ENCODE measurements at places on chromosomes 13 and 19.

GRCh38 chr19:23281663-23282276 is 31.6 kb upstream of the ZNF724 start:
- DNase-seq: no peak

- no peak for DNase-seq
These were observed 1.9 kb downstream of the MRPS12 start for GRCh38 chr19:38932425-38933179.

DNA sequence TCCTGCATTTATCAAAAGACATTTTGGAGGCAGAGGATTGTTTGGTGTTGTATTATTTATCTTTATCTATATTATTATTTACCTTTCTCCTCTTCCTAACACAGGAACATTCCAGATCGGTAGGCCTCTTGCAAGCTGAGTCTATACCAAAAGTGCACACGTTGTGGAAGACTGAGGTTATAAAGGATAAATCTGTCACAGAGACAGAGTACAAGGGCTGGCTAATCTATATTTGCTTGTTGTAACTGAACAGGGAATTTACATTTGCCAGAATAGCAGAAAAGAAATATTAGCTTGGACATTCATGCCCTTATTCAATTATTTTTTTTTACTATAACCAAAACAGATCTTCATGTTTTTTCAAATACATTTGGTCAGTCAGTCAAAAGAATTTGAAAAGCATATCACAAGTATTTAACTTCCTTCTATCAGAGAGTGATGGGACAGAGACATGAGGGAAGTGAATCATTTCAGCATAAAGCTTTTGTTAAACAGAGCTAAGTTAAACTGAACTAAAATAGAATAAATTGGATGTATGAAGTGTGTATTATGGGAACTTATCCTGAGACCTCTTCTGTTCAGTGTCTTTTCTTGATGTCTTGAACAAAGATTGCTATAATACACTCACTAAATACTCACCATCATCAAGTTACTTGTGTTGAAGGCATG is 352.5 kb downstream of the DNAJC15 start:
- DNase-seq: no peak

- peak; percentile 75 for DNase-seq
These were observed 14.2 kb downstream of the EGLN2 start for GRCh38 chr19:40813182-40813581.

GRCh38 chr13:110644892-110645521 is 29.7 kb downstream of the NAXD start:
- DNase-seq: peak; percentile 73

DNA sequence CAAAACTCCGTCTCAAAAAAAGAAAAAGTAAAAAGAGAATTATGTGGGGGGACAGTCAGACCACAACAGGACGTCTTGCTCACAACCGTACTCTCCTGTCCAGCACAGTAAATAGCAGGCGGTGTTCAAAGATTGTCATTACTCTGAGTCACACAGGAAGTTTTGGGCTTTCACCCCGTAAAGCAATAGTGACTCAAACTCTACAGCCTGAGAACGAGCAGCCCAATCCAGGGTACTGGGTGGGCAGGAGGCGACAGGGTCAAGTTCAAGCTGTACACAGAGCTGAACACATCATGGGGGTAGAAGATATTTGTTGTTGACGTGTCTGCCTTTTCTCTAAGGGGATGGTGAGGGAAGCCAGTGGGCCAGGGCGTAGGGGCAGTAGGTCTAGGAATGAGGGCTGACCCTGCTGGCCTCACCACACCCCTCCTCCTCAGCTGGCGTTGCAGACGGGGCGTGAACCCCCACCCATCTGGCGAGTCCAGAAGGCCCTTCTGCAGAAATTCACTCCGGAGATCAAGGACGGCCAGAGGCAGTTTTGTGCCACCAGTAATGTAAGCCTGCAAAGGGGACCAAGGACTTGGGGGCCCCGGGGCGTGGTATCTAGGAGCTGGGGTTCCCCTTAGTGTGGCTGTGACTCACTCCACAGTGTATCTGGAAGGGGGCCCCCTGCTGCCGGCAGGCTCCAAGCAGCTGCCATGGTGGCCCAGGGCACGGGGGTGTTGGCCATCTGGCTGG is 23.3 kb downstream of the PRR12 start:
- no peak for DNase-seq

DNA sequence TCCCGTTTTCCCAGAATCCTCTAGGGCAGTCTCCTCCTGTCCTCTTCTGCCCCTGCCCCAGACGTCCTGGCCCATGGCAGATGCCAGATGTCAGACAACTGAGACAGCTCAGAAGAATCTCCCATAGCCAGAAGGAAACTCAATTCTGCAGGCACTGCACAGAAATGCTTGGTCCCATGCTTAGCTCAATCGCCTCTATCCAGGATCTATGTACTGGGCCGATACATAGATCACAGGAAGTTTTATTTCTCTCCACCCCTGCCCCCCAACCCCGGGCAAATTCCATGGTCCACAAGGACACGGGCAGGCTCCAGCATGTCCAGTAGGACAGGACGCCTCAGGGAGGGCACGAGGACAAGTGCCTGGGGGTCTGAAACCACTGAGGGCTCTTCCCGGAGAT is 4.8 kb downstream of the MBD3 start:
- DNase-seq: no peak

DNA sequence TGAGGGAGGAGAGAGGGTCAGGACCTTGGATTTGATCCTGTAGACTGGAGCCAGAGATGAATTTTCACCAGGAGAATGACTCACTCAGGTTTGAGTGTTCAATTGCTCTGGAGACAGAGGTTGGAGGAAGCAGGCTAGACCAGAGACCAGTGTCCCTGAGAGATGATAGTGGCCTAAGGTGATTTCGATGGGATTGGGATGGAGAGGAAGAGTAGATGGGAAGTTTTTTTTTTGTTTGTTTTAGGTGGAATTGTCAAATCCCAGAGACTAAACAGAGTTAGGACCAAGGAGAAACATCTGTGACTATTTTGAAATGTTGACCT is 2.3 kb downstream of the CEBPG start:
- DNase-seq: no peak

GRCh38 chr19:9075064-9075949 is 11.6 kb upstream of the OR1M1 start:
- peak; percentile 78 for DNase-seq

GRCh38 chr19:22882797-22883196 is 50.7 kb downstream of the ZNF723 start:
- DNase-seq: no peak

- DNase-seq: no peak
These were observed 256 bp downstream of the MICOS13 start for GRCh38 chr19:5680084-5680436.

- no peak for DNase-seq
These were observed at the start of gene MYO1F for GRCh38 chr19:8577247-8577646. Gene MYO1F, minus strand, starts transcription at chr19:8577442. Its CDS starts 133 bp downstream, at chr19:8577309.

DNA sequence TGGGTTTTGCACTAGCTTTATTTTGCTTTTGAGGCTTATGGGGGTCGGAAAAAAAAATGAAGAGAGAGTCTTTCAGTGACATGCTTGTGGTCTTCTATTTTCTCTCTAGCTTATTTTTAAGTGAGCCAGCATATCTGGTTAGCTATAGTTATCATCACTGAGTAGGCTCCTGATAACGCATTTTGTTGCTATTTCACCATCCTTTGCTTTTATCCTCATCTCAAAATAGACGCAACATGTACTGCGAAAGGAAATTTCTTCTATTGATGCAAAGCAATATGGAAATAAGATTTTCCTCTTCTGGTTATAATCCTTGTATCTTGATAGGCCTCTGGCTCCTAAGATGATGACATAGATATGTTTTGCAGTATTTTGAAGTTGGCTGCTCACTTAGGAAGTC is 273.8 kb downstream of the OXGR1 start:
- DNase-seq: no peak

- no peak for DNase-seq
These were observed 5.0 kb upstream of the PDS5B start for GRCh38 chr13:32581177-32581786.

DNA sequence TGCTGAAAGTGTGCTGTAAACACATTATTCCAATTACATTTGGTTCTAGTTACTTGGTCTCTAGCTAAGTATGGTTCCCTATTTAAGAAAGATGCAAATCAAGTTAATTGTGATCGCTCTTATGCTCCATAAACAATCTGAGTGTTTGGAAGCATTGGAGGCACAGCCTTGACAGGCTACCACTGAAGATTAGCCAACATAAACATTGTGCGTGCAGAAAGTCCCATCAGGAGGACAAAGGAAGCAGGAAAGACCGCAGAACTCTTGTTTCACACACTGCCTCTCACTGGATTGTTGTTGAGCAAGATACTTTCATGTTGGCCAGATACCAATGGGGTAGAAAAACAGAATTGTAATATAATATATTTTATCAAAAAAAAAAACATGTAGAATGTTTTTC is 814.4 kb downstream of the EFNB2 start:
- DNase-seq: no peak

GRCh38 chr19:262125-262524 is 29.1 kb downstream of the PLPP2 start:
- no peak for DNase-seq

- DNase-seq: no peak
These were observed 4.5 kb downstream of the CCNA1 start for GRCh38 chr13:36436811-36437210.

- peak; percentile 67 for DNase-seq
These were observed 770 bp downstream of the HNRNPM start for GRCh38 chr19:8445488-8446001.

- no peak for DNase-seq
These were observed 21.8 kb upstream of the PNMA8B start for GRCh38 chr19:46517471-46517870.

DNA sequence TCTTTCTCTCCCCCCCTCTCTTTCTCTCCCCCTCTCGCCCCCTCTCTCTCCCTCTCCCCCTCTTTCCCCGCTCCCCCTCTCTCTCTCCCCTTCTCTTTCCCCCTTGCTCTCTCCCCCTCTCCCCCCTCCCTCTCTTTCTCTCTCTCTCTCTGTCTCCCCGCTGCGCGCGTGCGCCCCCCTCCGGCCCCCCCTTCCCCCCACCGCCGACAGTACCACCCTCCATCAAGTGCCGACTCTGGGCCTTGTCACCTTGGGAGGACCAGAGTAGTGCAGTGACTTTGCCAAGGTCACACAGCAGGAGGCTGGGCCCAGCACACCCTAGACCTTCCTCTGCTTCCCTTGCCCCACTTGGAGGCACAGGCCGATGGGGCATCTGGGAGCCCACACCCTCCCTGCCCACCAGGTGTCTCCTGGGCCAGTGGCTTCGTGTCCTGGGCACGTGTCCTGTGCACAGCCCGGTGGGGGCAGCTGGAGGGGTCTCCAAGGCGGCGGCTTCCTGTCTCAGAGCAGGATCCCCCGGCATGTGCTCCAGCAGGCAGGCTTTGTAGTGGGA is 121.6 kb downstream of the KDM4B start:
- DNase-seq: no peak

- DNase-seq: no peak
These were observed 52.8 kb downstream of the THSD1 start for GRCh38 chr13:52353193-52353592.

GRCh38 chr19:46660008-46660517 is 919 bp downstream of the DACT3 start:
- peak; percentile 79 for DNase-seq

DNA sequence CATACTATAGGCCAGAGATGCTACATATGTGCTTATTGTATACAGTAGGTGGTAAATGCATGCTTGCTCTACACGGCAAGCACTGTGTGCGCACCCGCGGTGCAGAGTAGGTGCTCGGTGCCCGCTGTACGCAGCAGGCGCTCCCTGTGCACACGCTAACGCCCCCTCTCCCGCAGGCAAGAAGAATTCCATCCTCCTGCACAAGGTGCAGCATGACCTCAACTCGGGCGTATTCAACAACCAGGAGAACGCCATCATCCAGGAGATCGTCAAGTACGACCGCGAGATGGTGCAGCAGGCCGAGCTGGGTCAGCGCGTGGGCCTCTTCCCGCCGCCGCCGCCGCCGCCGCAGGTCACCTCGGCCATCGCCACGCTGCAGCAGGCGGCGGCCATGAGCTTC is 17.7 kb downstream of the POLRMT start:
- DNase-seq: no peak

GRCh38 chr13:78485803-78486202 is 117.5 kb downstream of the POU4F1 start:
- no peak for DNase-seq

- DNase-seq: no peak
These were observed 265.7 kb downstream of the DIAPH3 start for GRCh38 chr13:59898066-59898465.

GRCh38 chr13:30652746-30653386 is 35.1 kb downstream of the USPL1 start:
- DNase-seq: no peak

- DNase-seq: no peak
These were observed at the start of gene CYP4F3 for GRCh38 chr19:15640294-15640903. Gene CYP4F3, plus strand, starts transcription at chr19:15640897. Its CDS starts 519 bp downstream, at chr19:15641416.

DNA sequence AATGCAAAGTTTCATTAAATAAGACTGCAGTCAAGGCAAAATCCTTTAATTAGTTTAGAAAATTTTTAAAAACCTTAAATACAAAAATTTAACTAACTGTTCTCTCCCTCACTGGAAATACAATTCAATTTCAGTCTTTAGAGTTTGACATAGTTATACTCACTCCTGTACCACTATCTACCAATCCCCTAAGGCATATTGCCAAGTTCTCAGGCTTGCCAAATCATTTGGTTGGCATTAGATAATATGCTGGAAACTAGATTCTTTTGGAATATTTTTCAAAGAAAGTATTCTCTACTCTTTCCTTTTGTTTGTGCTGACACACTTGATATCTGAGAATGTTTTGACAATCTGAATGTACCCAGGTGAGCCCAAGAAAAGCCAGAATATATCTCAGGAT is 77.2 kb downstream of the TSC22D1 start:
- DNase-seq: no peak

GRCh38 chr19:18743784-18744418 is 47.2 kb downstream of the COMP start:
- DNase-seq: no peak

GRCh38 chr13:91241221-91241933 is 106.1 kb upstream of the MIR17HG start:
- no peak for DNase-seq

DNA sequence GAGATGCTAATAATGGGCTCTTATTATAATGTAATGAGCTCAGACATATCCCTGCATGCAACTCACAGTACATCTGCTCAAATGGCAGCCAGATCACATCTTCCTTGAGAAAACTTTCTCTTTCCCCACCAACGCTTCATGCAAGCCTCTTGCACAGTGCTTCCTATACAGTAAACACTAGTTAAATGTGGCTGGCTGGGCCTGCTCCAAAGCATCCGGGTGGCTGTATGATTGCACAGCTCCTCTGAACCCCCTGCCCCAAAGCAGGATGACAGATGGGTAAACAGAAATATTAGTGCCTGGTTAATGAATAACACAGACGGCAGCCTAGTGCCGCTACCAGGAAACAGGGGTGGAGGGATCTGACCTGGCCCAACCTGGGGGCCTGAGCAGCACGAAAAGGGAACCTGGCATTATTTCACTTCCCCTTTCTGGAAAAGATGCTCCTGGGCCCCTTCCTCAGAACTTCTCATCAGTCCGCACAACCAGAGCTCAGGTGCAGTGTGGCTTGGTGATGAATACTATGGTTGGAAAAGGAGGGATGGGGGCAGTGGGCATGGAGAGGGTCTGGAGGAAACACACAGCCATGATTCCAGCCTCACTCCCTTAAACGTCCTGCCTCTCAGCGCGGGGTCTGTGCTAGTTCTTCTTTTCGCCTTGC is 10.8 kb downstream of the FFAR2 start:
- no peak for DNase-seq

- DNase-seq: no peak
These were observed 5.0 kb downstream of the JOSD2 start for GRCh38 chr19:50505856-50506611.

Measured in left hindlimb (tissue), 1 donor.